ENCODE measurements at places on chromosomes 1 and 21.

DNA sequence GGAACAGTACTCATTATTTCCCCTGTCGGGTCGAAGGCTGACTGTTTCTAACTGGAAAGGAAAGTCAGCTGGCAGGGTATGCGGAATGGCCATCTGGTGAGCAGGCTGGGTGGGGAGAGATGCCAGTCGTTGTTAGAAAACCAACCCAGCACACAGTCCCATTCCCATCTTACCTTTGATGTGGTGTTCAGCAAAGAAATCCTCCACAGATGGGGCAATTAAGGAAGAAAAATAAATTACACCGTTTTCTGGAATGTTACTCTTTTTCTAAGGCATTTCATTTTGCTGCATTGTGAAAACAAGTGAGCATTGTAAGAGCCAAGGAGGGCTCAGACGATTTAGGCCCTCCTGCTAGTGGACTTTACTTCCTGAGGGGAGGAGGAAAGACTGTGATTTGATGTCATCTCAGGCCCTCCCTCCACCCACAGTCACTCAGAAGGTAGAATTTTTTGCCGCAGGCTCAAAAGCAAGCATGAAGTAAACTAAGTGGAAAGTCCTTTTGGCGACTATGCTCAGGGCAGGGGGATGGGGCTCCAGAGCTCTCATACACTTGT lies at the start of gene SLC16A4:
TSS of gene SLC16A4 (minus strand) at position 335 of the 554 bp plus-strand sequence. CDS start 1,703 bp downstream, outside the sequence.
- DNase-seq, result no peak

GRCh38 chr1:33697816-33698215 lies 166.1 kb upstream of the HMGB4 start:
- DNase-seq, result no peak

DNA sequence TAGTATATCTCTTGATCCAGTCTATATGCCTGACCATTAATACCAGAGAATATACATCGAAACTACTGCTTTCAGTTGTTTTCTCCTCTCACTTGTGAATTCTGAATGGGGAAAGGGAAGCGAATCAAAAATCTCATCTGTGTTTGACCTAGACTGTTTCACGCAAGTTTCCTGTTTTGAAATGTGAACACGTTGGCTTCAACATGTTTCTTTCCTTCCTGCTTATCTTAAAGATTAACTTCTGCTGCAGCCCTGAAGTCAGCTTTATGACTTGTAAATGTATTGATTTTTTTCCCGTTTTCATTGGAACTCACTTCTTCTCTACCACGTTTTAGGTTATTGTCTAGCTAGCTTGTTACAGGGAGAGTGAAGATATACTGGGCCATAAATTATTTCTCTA lies 49.9 kb downstream of the SNX27 start:
- DNase-seq, result no peak

DNA sequence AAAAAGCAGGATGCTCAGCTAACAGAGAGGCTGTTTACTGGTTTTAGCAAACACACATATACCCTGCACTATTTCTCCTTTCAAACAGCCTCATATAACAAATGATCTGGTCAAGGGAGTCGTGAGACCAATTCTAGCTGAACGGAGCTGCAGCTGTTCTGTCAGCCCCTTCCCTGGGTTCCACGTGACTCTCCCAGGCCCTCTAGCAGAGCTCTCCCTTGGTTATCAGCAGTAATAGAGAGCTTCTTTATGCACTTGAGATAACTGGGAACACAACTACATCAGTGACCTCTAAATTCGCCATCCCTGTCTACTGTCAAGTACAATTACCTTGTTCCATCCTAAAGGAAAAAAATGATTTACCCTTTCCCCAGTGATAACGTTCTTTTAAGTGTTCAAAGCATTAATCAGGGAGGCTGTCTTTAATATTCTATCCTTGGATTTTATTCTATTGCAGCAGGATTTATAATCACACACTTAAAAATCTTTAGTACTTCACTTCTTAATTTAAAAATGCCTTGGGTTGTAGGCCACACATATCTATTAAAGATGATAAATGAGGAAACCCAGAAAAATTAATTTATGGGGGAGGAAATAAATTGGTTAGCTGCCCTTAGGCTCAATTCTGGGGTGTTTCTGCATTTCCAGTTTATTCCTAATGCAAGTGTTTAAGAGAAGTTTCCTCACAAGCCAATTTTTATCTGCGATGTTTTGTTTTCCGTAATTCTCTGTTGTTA lies 28.2 kb downstream of the PTGER3 start:
- no peak for DNase-seq

DNA sequence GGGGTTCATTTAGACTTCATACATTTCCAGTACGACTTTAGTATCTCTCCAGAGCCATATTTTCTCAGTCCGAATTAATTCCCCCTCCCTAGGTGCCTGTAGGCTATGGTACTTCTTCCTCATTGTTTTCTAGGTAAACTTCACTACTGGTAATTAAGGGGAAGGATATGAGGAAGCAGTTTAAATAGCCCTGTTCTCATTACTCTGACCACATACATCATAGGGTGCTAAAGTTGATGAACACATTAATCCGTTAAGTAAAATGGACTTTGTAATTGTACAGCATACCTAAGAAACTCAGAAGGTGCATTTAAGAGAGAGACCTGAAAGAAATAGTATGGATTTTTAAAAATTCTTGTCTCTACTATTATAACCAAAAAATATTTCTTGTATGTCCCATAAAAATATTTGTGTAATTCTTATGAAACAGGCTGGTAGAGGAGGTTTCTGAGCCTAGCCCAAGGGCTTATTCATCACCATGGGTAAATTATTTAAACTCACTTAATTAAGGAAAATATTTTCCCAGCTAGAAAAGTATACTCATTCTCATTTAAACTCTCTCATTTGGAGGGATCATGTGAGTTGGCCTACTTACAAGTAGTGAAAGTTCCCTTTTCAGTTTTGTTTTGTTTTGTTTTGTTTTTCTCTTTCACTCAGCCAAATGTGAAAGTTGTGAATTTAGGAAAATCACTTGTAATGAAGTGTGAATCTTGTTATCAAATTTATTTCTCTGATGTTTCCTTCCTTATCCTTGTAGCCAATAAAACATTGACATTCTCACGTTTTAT lies 2.0 kb downstream of the PRMT6 start:
- DNase-seq, result no peak

DNA sequence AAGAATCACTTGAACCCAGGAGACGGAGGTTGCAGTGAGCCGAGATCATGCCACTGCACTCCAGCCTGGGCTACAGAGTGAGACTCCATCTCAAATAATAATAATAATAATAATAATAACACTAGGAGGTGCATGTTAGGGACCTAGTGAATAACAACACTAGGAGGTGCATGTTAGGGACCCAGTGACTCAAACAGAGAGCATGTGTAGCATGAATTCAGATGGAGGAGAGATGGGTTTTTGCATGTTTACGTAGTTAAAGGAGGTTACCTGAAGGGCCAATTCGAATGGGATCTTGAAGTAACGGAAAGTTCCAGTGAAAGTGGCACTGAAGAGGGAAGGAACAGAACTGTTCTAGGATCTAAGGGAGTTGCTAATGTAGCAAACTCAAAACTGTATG lies 7.1 kb upstream of the KCNK1 start:
- DNase-seq, result no peak

DNA sequence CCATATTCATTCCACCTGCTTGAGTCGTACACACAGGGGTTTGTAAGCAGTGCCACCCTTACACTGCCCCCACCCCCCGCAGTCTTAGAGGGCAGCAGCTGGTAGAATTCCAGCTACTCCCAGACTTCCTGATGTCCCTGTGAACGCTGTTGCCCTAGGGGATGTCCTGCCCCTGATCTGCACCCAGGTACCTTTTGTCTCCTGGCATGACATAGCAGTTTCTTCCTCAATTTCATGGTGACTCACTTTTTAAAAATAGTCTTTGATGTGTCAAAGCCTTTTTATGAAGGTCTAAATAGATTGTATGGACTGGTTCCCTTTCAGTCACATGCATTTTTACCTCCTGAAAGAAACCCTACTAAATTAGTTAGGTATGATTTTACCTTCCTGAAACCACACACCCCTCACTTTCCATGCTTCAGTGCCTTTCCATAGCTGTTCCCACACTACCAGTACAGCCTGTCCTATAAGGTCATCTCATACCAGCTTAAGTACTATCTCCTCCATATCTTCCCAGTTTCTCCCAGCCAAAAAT lies 76.4 kb downstream of the ST3GAL3 start:
- no peak for DNase-seq

- DNase-seq, result peak; percentile 55
Measured at GRCh38 chr1:1371746-1372711, 3.0 kb downstream of the AURKAIP1 start.
